Activated CD8-positive, alpha-beta memory T cell treated with anti-CD3 and anti-CD28 coated beads for 48 hours (primary cell): ENCODE measurements at places on chromosomes 4 and X.

- DNase-seq: no peak
Observed at GRCh38 chrX:103626855-103627254, 1.9 kb upstream of the TCEAL1 start.

- DNase-seq: no peak
Observed at GRCh38 chrX:16436348-16437188, 213.4 kb upstream of the S100G start.

DNA sequence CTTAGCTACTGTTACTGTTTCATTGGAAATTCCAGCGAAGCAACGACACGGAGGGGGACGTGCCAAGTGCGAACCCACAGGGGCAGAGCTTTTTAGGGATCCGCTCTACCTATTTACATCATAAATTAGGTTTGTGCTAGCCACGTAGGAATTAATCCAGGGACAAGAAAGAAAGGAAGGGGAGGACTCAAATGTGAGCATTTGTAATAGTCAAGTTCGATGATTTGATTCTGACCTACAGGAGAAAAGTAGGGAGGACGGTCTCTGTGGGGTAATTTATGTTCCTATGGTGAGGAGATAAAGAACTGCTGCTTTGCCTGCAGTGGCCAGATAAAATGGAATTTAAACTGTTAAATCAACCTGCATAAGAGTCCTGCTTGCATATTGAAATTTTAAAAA lies 1.7 kb downstream of the INTS6L start:
- DNase-seq: no peak

DNA sequence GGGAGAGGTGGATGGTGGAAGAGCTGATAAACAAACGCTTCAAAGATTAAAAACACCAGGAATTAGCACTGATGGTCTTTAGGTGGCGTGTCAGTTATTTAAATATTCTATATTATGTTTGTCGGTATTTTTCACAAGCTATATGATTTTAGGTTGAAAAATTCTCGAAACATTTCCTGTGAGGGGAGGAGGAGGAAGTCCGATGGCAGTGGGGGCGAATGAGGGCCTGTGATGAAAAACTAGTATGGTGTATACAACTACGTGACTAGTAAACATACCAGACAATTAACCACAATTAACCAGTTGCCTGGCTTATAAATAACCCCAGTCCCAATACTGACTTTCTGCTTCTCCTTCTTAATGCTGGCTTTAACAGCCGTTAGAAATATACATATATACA lies 595 bp upstream of the NAP1L2 start:
- no peak for DNase-seq

DNA sequence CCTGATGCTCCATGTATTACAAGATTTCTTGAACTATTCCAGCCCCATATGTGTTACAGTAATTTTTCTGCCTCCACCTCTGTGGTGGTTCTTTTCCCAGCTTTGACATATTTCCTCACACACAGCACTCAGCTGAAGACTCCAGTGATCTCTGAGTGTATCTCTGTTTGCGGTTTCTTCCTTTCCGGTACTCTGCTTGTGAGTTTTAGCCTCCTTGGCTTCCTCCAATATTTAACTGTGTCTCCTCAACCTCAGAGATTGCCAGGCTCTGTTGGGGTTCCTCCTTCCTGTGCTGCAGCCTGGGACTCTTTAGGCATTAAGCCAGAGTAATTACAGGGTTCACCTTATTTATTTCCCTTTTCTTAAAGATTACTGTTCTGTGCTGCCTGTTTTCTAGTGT lies 73.2 kb downstream of the NFKB1 start:
- no peak for DNase-seq

- no peak for DNase-seq
Observed at GRCh38 chrX:3184176-3184930, 143.1 kb downstream of the ARSF start.

DNA sequence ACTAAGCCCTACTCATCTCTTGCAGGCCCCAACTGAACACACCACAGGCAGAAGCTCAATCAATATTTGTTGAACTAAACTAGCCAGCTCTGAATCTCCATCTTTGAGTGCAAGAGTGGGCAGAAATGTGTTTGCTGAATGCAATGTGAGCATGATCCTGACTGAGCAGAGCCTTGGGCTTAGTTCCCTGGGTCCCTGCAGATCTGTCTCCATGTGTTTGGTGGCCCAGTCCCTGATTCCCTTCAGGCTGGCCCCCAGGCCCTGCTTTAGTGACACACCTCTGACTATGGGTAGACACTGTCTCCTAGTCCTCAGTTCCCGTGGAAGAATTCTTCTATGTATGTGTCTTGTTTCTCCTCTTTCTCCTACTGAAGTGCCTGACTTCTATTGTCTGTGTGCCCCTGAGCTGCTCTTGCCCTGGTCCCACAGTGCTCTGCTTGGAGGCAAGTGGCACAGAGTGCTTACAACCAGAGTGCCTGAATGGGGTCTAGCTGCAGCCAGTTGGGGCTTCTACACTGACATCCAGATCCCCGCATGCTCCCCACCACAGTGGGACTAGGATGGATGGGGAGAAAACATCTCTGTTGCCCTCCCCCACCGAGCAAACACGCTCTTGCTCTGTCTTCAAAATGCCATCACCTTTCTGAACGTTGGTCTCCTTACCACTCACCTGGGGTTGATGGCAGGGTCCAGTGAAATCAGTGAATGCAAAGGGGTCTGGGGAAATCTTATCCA lies 9.3 kb downstream of the PJA1 start:
- no peak for DNase-seq

- no peak for DNase-seq
Observed at GRCh38 chr4:46870411-46870810, 38.6 kb downstream of the COX7B2 start.

- no peak for DNase-seq
Observed at GRCh38 chrX:118847676-118848075, 24.1 kb downstream of the ZCCHC12 start.

GRCh38 chr4:144288011-144288903 lies 147.7 kb upstream of the GYPA start:
- no peak for DNase-seq

- DNase-seq: no peak
Observed at GRCh38 chr4:10130178-10130888, 13.7 kb upstream of the WDR1 start.

- DNase-seq: no peak
Observed at GRCh38 chrX:68717663-68718442, 70.4 kb downstream of the STARD8 start.

DNA sequence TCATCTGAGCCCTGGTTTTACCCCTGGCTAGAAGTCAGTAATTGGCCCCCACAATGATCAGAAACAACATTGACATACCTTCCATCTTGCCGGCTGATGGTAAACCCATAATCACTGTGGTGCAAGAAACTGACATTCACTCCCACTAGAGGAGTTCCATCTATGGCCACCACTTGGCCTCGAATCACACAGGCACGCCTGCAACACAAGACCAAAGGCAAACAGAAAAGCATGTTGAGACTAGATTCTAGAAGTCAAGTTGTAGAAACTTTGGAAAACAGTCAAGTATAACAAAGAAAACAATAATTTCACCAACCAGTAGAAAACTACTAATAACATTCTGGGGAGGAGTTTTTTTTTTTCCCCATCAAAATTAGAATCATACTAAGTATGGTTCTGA lies 183.4 kb downstream of the SH2D1A start:
- no peak for DNase-seq

DNA sequence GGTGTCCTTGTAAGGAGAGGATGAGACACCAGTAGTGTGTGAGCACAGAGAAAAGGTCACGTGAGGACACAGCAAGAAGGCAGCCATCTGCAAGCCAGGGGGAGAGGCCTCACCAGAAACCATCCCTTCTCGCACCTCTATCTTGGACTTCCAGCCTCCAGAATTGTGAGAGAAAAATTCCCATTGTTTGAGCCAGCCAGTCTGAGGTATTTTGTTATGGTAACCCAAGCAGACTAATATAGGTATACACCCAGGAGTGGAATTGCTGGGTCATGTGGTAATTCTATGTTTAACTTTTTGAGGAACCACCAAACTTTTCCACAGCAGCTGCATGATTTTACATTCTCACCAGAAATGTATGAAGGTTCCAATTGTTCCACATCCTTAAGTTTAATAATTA lies 25.6 kb downstream of the ZDHHC9 start:
- no peak for DNase-seq

- no peak for DNase-seq
Observed at GRCh38 chrX:70087857-70088630, 25.8 kb downstream of the OTUD6A start.

GRCh38 chr4:8040607-8041006 lies 100.9 kb upstream of the AFAP1 start:
- DNase-seq: no peak

- no peak for DNase-seq
Observed at GRCh38 chr4:156196722-156197121, 243.1 kb upstream of the CTSO start.

GRCh38 chr4:185911556-185912064 lies 99.6 kb upstream of the SORBS2 start:
- DNase-seq: no peak

GRCh38 chr4:121838136-121838535 lies 14.5 kb upstream of the CCNA2 start:
- DNase-seq: no peak

- DNase-seq: no peak
Observed at GRCh38 chr4:88208156-88208555, 49.7 kb upstream of the ABCG2 start.

- no peak for DNase-seq
Observed at GRCh38 chr4:87112063-87112462, 108.4 kb downstream of the KLHL8 start.

GRCh38 chrX:152844256-152844655 lies 13.4 kb downstream of the NSDHL start:
- DNase-seq: no peak

DNA sequence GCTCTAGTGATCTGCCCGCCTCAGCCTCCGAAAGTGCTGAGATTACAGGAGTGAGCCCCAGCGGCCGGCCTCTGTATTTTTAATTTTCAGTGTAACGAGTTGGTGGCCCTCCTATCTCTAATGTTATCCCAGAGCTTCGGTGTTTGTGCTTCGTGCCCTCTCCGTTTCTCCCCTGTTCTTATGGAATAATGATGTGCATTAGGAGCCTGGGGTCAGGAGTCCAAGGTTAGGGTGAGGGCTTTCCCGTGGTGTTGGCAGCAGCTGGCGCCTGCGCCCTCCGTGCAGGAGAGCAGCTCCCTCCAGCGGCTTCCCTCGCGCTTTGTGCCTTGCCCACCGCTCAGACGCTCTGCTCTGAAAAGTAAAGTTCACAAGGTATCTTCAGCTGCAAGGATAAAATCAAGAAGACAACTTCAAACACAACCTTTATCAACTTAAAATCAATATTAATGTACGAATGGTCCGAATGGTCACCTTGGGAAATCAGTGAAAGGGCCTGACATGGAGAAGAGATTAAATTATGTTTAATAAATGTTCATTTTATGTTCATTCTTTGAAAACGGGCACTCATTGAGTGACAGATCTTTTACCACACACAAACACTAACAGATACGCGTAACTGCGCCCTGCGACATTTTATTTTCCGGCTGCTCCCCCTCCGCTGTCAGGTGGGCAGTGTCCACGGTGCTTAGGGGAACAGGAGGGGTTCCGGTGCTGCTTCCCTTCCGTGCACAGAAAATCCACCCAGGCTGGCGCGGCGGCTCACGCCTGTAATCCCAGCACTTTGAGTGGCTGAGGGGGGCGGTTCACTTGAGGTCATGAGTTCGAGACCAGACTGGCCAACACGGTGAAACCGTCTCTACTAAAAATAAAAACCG lies 62.4 kb downstream of the TRAPPC11 start:
- DNase-seq: no peak

- no peak for DNase-seq
Observed at GRCh38 chr4:173564461-173564860, 34.4 kb upstream of the HAND2 start.
